Stimulated activated CD4-positive, alpha-beta T cell treated with anti-CD3 and anti-CD28 coated beads, Interleukin-1b, Interleukin-23, amount 100 ng/mL, for 48 hours (primary cell): ENCODE measurements at places on chromosomes 5 and 9.

DNA sequence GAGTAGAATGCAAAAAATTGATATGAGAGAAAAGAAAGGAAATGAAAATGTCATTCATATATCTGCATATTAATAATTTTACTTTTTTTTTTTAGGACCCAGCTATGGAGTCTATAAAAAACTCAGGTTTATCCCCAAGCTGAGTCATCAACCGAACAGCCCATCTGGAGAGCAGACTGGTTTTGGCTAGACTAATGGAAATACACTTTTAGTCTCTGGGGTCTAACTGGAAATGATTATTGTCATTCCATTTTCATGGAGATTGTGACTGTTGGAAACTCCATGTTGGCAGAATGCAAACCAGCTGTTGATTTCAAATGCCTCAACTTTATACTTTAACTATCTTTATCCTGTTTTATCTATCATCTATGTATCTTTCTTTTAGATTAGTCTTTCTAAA lies 28.7 kb downstream of the ANXA1 start:
- DNase-seq: no peak

- no peak for DNase-seq
Observed at GRCh38 chr5:168365581-168366081, 74.2 kb downstream of the WWC1 start.

DNA sequence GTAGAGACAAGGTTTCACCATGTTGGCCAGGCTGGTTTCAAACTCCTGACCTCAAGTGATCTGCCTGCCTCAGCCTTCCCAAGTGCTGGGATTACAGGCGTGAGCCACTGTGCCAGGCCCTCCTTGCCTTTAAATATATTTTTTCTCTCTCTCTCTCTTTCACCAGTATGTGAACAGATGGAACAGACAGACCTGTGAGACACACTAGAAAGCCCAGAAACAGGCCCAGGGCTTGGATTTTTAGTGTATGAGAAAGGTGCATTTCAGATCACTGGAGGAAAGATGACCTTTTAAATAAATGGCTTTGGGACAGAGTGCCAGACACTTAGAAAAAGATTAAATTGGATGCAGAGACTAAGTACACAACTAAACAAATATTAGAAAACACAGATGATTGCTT lies 3.1 kb downstream of the RASGEF1C start:
- DNase-seq: no peak

DNA sequence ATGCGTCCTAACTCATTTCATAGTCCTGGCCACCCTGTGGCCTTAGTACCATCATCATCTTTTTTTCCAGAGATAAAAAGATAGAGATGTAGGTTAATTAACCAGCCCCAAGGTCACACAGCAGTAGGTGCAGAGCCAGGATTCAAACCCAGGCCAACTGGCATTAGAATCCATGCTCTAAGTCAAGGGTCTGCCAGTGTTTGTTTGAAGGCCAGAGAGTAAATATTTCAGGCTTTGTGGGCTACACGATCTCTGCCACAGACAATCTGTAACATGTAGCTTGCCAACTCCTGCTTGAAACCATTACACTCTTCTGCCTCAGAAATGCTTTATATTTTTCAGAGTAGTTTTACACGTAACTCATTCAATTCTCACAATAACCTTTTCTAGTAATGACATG lies 119.6 kb downstream of the EFNA5 start:
- no peak for DNase-seq

DNA sequence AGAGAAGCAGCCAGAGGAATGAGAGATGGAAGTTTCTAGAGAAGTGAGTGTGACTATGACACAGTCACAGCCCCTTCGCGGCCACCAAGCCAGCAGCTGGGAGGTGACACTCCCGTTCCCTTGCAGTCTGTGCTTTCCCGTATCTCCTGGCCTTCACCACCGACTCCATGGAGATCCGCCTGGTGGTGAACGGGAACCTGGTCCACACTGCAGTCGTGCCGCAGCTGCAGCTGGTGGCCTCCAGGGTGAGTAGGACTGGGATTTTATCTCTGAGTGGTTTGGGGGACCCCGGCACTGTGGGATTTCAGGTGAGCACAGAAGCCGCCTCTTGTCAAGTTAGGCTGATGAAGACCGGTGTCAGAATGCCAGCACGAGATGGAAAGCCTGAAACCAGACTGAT lies 12.1 kb upstream of the SLC2A8 start:
- no peak for DNase-seq

DNA sequence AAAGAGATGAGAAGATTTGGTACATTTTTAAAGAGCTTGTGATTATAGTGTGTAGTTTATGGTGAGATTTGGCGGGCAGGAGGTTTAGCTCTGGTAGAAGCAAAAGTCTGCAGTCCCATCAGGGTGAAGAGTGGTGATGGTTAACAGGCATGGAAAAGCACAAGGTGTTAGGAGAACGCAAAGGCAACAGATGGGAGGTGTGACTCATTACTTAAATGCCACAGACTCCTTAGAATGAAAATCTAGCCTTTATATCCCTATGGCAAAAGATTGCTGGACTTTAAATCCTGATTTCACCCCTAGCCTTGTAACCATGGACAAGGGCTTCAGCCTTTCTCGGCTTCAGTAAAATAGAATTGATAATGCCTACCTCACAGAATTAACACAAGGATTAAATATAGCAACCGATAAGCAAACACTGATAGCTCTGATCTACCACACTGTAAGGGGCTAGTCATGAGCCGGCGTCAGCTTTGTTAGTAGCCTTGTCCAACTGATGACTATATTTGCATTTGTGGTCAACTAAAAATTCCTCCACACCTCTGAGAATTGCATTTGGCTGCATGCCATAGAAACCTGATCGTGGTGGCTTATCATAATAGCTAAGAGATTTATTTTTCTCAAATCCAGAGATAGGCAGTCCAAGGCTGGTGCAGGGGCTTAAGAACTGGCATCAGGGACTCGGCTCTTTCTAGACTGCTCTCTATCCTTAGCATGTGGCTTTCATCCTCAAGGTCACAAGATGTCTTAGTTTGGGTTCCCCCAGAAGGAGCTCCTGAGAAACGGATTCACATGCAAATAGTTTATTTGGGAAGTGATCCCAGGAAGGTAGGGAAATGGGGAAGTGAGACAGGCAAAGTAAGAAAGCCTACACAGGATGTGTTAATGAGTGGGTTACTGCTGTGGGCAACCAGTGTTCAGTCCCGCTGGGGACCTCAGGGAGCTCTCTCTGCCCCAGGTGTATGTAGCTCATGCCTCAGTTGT lies 19.6 kb downstream of the MFAP3 start:
- no peak for DNase-seq

- DNase-seq: no peak
Observed at GRCh38 chr5:58459146-58460001, 512 bp downstream of the PLK2 start.

GRCh38 chr5:141413540-141414069 lies 818 bp downstream of the PCDHGA10 start:
- DNase-seq: no peak

DNA sequence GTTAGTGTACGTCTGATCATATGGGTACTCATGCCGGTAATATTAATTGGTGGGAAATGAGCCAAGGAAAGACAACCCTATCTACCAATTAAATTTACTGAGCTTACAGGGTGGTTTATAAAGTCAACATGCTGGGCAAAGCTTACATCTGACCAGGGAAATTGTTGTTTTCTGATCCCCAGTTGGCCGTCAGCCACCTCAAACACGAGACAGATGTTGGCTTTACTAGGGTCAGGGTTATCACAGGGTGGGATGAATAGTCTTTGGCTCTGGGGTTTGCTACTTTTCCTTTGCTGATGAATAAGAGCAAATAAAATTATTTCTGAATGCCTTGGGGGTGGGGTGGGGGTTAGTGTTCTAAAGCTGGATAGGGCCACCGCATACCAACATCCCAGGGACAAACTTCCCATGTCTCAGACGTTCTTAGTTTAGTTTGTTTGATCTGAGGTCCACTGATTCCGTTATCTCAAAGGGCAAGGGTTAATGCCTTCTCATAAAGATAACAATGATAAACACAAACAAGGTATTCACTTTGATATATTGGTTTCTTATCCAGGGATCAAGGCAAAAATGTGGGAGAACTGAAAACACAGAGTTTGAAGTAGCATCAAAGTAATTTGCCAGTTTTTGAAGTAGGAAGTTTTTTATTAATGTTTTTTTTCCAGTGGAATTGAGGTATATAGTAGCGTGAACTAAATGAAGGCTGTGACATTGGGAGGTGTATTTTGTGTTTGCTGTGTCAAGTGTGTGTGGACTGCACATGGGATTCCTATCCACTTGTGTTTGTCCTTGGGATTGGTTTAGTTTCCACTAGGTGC lies 109.1 kb upstream of the RPS23 start:
- no peak for DNase-seq

DNA sequence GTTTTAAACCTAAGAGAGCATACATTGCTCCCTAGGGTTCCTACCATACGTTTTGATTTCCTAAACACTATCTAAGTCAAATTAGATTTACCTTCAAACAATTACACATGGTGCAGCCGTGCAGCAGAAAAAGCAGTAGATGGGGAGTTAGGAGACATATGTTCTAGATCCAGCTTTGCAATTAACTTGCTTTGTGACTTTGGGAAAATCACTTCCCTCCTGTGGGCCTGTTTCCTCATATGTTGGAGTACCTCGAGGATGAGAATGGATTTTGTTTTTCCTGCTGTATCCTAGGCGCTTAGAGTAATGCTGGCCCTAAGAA lies 711 bp downstream of the MRPL50 start:
- no peak for DNase-seq

DNA sequence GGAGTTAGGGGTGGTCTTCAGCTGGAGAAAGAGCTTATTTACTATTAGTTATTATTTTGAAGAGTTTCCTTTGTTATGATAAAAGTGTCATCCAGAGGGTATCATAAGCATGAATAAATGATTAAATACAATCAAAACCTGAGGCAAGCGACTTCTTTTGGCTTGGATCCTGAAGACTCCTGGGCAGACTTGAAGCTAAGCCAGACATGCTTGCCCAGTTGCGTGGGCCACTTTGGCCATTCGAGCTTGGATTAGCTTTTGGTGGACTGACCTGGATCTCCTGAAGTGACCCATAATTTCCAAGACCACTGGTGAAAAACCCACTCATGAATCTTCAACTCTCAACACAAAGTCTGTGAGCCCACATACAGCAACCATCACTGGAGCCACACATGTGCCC lies 335.8 kb downstream of the NR2F1-AS1 start:
- DNase-seq: no peak

DNA sequence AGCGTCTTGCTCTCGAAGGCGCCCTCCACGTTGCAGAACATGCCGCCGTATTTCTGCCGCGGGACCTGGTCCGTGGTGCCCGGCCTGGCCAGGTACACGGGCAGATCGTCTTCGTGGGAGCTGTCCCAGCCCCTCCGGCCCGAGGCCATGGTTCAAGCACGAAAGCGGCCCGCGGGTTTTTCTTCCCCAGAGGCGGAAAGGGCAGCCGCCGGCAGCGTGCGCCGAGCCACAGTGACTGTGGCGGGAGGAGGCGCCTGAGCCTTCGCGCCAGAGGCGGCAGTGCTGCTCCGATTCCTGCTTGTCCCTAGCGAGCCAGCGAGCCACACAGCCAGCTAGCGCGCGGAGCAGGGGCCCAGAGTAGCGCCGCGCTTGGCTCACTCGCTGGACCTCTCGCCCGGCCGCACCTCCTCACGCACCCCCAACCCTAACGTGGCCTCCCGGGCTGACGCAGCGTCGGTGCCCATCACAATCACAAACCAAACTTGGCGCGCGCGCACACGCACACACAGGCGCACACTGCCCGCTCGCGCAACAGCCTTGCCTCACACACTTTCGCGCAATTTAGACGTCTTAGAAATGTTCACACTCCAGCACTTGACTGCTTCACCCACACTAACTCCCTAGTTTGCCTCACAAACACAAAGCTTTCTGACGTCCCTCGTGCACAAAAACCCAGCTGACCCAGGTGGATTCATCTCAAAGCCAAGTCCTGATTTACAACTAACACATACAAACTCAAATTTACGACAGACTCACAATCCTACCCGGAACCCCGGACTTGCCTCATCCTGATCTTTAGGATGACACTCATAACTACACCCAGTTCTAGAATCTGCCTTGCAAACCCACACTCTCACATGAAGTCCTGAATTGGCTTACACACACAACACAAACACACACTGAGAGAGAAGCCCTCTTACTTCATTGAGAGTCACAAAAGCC lies at the start of gene DPYSL3:
TSS of gene DPYSL3 (minus strand) at position 359 of the 942 bp plus-strand sequence. CDS start at position 149, 210 bp downstream.
- no peak for DNase-seq

- no peak for DNase-seq
Observed at GRCh38 chr5:119080936-119081335, 10.0 kb downstream of the DMXL1 start.

DNA sequence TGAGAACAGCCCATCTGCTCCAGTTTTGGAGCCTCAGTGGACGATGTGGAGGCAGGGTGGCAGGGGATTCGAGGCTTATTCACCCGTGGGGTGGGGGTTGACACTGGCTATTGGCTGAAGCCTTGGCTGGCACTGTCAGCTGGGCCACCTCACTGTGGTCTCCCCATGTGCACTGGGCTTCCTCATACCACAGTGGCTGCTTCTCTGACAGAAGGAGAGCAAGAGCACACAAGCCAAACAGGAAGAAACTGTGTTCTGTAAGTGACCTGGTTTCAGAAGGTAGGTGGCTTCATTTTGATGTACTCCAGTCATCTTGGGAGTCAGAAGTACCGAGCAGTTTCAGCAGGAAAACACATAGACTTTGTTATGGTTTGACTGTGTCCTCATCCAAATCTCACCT lies 24.7 kb upstream of the CTNND2 start:
- no peak for DNase-seq

DNA sequence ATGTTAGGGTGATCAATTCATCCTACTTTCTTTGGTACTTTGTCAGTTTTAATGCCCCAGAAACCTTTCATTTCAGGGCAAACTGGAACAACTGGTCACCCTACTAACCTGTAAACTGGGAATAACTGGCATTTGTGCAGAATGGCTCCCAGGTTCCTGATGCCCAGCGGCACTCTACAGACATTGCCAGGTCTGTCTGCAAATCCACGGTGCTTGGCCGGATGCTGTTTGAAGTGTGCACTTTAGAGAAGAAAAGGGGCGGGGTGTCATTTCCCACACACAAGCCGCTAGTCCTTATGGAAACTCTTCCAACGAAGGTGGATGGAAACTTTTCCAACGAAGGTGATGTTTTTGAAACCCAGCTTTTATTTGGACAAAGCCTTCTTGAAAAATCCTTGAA lies 49.9 kb upstream of the OTULINL start:
- no peak for DNase-seq

GRCh38 chr5:32522429-32523143 lies 62.8 kb upstream of the SUB1 start:
- DNase-seq: peak; percentile 50

DNA sequence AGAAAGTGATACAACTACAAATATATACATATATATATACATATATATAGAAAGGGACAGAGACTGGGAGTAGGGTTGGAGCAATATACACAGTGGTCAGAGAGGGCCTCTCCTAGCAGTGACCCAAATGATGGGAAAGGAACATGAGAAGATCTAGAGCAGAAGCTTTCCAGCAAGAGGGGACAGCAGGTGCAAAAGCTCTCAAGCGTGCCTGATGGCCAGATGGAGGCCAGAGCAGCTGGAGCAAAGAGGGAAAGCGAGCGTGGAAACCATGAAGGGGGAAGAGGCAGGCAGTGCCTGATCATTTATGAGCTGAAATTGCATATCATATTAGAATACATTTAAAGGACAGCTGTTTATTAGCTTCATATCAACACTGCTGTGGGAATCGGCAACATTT lies 7.6 kb upstream of the GRPEL2 start:
- no peak for DNase-seq
